ENCODE measurements at places on chromosomes 11 and 22. TPM values are rescaled to one million over a fixed set of nuclear protein-coding genes. Genes with fewer than 3 reads are reported as not detected.

The SLC25A1 gene
- 235 TPM for total RNA-seq

The CHADL gene
- total RNA-seq: 0.26 TPM

The TMEM121B gene
- total RNA-seq: 1.6 TPM

The TBX1 gene
- total RNA-seq: 0.65 TPM

The CRYAB gene
- total RNA-seq: 9.3 TPM

The KLHDC7B gene
- not detected for total RNA-seq

The SNAP29 gene
- 11.5 TPM for total RNA-seq

Data from epithelial cell of alveolus of lung (primary cell).